ENCODE measurements at places on chromosomes 3 and 15.

DNA sequence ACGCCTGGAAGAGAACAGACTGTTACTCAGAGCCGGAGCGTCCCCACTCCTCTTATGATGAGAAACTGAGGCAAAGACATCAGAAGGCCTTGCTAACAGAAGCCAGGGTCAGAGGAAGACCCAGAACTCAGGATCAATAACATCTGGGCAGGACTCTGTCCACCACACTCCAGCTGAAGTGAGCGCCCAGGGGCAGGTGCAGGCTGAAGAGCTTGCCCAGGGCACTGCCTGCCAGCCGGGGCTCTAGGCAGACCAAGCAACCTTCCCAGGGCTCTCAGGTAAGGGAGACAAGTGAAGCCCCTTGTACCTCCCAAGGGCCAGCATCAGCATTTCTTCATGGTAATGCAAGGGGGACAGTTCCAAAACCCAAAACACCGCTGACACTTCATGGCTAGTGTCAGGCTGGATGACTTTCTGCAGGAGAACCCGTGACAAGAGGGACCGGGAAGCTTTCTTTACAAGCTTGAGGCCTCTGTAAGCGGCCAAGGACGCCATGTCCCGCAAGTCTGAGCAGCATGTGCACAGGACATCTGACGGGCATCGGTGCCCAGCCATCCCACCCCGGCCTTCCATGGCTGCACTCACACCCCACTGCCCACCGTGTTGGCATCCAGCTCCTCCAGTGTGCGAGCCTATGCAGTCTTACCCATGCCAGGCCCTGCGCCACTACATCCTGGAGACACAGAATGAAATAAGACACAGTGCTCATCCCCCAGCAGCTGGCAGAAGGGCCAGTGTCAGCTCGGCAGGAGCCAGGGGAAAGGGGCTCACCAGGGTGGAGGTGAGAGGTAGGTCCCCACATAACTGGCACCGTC lies 14.1 kb downstream of the XXYLT1 start:
- DNase-seq = no peak

GRCh38 chr3:163838769-163839168 lies 1239.5 kb downstream of the SI start:
- no peak for DNase-seq

DNA sequence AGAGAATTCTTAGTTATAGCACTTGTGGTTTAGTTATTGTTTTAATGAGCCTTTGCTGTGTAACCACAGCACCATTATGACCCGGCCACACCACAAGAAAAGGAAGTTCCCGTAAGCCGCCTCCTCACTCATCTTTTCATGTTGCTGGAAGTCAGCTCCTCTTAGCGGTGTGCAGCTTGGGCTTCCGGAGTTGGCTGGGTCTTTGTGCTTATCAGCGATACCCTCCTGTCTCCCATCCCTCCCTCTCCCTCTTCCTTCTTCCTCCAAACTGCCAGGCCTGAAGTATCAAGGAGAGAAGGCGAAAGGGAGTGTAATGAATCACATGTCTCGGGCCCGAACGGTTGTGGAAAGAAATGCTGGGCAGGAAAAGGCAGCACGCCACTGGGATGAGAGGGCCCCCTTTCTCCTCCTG lies 353.5 kb downstream of the MCTP2 start:
- no peak for DNase-seq

DNA sequence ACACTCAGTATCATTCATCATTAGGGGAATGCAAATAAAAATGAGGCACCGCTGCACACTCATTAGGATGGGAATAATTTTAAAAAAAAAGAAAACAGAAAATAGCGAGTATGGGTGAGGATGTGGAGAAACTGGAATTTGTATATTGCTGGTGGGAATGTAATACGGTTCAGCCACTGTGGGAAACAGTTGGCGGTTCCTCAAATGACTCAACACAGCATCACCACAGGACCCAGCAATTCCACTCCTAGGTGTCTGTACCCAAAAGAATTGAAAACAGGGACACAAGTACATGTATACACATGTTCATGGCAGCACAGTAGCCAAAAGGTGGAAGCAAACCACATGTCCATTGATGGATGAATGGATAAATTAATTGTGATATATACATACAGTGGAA lies 35.2 kb upstream of the RFTN1 start:
- peak; percentile 60 for DNase-seq

DNA sequence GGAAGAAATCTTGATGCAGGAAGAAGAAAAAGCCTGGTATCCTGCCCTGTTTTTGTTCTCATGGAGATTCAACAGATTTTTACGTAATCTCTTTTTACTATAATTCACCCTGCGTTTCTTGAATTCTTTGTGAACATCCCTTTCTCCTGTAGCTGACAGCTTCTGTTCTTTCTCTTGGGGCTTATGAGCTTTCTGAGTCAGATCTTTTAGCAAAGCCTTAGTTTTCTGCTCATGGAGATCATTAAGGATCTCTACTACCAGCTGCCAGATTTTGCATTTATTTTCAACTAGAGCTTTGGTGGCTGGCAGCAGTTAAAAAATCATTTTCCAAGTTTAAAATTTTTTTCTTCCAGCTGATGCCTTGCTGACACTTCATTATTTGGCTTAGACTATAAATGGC lies 51.6 kb downstream of the MOBP start:
- no peak for DNase-seq

- DNase-seq = no peak
Observed at GRCh38 chr3:20648921-20649381, 462.9 kb upstream of the SGO1 start.

DNA sequence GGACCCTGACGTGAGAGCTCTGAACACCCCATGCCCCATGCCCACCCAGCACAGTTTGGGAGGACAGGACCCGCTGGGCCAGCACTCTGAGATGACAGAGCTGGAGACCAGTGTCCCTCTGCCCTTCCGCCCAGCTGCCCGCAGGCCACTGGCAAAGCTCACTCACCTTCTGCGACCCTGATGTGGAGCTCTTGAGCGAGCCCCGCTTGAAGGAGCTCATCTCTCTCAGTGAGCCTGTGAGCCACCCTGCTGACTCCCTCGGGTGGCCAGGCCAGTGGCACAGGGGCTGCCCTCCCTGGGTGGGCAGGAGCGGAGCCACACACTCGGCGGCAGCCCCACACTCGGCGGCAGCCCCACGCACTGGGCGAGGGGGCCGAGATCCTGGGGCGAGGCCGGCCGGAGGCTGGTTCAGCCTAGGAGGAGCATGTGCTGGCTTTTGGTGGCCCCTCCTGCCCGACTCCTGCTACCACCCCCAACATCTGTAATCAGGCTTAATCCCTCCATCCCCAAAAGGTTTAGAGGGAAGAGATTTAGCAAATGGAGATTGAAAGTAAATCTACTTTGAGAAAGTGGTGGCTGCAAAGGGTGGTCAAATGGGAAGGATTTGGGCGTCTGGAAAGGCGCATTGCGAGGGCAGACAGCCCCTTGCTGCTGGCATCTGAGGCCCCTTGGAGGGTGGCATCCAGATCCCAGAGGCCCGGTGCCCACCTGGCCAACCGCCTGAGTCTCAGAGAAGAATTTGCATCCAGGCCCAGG lies 59.4 kb upstream of the TRPM1 start:
- no peak for DNase-seq

GRCh38 chr3:13879946-13880810 lies at the start of gene WNT7A:
WNT7A (minus strand) TSS chr3:13880071; CDS start chr3:13879816, 255 bp downstream.
- DNase-seq = no peak

DNA sequence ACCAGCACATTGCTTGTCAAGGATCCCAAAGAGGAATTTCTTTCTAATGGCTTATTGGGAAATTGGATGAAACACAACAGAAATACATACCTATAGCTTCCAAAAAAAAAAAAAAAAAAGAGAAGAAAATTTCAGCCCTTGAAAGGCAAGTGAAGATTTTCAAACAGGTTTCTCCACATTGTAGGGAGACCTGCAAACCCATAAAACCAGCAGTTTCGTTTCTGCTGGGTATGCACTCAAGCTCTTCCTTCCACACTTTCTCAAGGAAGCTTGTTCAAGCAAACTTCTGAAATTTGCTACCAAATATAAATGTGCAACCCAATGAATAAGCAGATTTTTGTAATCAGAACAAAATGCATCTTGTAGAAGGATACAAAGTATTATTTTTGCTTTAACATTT lies 15.9 kb upstream of the SH3BP5 start:
- no peak for DNase-seq

GRCh38 chr3:63864008-63864964 lies 619 bp downstream of the ATXN7 start:
- DNase-seq = no peak

DNA sequence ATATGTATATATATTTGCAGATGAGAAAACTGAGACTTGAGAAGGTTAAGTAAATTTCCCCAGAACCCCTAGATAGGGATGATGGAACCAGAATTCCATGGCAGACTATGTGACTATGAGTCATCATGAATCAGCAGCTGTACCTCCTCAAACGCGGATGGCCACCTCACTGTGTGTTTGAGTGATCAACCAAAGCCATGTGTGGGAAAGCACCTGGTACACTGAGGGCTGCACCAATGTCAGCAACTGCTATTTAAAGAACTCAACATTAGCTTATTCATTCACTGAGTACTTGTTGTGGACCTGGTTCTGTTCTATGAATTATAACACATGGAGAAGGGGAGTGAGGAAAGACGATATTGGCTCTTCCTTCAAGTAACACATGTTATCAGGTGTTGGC lies 377.0 kb downstream of the GAP43 start:
- DNase-seq = peak; percentile 95

DNA sequence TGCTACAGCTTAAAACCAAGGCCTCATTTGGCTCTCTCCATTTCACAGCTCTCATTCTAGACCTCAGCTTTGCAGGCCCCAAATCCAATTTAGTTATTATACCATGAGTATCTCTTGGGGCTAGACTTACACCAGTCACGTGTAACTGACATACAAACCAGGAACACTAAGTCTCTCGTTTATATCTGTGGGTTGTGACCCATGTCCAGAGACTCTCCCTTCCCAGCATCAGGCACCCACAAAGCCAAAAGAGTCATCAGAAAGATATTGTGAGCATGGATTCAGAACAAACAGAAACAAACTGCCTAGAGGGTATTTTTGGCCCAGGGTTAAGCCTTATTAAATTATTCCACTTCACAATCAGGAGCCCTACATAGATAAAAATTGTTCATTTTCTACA lies 5.6 kb upstream of the CCDC13 start:
- no peak for DNase-seq

GRCh38 chr3:23809294-23809693 lies 3.5 kb downstream of the UBE2E1 start:
- DNase-seq = no peak

GRCh38 chr15:83475551-83475950 lies 28.4 kb downstream of the SH3GL3 start:
- DNase-seq = no peak

DNA sequence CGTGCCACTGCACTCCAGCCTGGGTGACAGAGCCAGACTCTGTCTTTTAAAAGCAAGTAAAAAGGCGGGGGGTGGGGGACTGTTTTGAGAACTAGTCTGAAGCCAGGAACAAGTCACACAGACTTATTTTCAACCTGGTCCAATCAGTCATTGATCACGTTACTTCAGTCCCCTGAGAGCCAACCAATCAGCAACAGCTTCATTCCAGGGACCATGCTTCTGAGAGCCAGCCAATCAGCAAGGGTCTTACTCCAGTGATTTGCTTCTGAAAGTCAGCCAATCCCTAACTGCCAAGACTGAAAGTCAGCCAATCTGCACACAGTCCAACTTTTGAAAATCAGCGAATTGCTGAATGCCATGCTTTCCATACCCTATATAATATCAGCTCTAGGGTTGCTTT lies 48.6 kb upstream of the C15orf39 start:
- no peak for DNase-seq

GRCh38 chr3:186609247-186609868 lies 3.5 kb upstream of the AHSG start:
- DNase-seq = peak; percentile 52

- DNase-seq = no peak
Observed at GRCh38 chr3:140731440-140732119, 53.7 kb downstream of the TRIM42 start.

- no peak for DNase-seq
Observed at GRCh38 chr3:182717216-182717615, 76.1 kb upstream of the ATP11B start.

GRCh38 chr3:67808906-67809305 lies 154.5 kb upstream of the SUCLG2 start:
- DNase-seq = no peak

DNA sequence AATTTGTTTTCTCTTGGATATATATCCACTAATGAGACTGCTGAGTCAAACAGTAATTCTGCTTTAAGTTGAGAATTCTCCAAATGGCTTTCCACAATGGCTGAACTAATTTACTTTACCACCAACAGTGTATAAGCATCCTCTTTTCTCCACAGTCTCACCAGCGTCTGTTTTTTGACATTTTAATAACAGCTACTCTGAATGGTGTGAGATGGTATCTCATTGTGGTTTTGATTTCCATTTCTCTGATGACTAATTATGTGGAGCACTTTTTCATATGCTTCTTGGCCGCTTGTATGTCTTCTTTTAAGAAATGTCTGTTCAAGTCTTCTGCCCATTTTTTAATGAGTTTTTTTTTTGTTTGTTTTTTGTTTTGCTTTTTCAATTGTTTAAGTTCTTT lies 206.2 kb downstream of the CTNNB1 start:
- no peak for DNase-seq

DNA sequence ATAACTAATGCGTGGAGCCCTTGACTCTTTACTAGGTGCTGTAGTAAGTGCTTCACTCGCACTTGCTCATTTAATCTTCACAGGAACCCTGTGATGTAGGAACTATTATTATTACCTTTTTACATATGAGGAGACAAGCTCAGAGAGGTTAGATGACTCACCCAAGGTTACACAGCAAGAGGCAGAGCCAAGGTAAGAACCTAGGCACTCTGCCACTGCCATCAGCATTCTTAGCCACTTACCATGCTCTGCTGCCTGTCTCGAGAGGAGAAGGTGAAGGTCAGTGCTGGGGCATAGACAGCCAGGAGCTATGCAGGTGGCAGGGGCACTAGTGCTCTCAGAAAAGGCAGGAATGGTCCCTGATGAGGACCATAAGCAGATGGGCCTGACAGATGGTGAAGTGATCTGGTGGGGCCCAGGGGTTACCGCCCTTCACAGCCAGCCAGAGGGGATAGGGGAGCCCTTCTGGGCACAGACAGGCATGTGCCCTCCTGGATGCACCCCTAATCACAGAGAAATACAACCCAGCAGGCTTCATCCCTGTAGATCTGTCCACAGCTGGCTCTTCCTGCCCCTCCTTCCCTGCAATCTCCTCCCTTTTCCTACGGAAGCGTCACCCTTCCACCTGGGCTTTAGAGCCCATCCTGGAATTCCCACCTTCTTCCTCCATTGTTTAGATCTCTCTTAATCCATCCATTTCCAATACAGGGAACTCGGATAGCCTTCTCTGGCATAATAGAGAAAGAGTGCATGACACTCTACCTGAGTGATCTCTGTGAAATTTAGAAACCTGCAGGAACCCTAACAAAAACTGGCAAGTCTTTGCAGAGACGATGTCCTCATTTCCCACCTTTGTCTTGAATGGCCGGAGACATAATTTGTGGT lies 26.9 kb downstream of the ABTB1 start:
- DNase-seq = no peak

GRCh38 chr3:47398228-47398627 lies 17.4 kb downstream of the PTPN23 start:
- no peak for DNase-seq

DNA sequence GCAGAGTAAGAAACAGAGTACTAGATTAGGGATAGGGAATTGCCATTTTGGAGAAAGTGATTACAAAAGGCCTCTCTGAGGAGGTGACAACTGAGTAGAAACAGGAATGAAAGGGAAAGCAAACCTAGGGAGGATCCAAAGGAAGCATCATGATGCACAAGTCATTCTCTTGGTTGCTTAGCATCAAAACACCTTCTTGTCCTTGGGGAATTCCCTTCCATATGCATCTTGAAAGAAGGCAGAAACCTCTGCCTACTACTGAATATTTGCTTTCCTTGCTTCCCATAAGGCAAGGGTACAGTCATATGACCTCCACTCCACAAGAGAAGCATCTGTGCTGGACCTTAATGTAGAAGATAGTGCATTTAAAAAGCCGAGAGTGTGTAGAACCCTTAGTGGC lies 24.1 kb downstream of the GABPB1 start:
- DNase-seq = no peak

All from keratinocyte (primary cell).